ENCODE measurements at places on chromosomes 7 and 10. TPM values are rescaled to one million over a fixed set of nuclear protein-coding genes. Genes with fewer than 3 reads are reported as not detected.

DNA sequence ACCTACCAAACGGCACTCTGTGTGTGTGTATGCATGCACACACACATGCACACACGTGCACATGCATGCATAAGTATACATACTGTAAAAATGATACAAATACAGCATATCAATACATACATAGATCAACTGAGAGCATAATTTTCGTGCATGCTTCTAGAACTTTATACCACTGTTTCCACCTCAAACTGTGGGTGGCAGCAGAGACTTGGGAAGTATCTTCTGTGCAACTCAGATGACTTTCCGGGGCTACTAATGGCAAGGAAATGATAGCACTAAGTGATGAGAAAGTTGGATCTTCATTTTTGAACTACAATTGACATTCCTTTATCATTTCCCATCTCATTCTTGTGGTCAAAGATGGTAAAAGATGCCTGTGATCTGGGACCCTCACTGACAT lies 570.7 kb downstream of the REEP3 start:
- no peak for DNase-seq
- H3K27ac ChIP-seq: no peak overlapping the region
- H3K27me3 ChIP-seq: no peaks in the 10 kb centered on the region
- H3K4me3 ChIP-seq: no peak overlapping the region
- no peaks in the 10 kb centered on the region for H3K36me3 ChIP-seq
- no peaks in the 10 kb centered on the region for H3K4me1 ChIP-seq

- no peak for DNase-seq
- H3K4me1 ChIP-seq: peaks cover 47% of the 10 kb centered on the region
Measured at GRCh38 chr7:130923930-130924329, 189.9 kb upstream of the KLF14 start.

DNA sequence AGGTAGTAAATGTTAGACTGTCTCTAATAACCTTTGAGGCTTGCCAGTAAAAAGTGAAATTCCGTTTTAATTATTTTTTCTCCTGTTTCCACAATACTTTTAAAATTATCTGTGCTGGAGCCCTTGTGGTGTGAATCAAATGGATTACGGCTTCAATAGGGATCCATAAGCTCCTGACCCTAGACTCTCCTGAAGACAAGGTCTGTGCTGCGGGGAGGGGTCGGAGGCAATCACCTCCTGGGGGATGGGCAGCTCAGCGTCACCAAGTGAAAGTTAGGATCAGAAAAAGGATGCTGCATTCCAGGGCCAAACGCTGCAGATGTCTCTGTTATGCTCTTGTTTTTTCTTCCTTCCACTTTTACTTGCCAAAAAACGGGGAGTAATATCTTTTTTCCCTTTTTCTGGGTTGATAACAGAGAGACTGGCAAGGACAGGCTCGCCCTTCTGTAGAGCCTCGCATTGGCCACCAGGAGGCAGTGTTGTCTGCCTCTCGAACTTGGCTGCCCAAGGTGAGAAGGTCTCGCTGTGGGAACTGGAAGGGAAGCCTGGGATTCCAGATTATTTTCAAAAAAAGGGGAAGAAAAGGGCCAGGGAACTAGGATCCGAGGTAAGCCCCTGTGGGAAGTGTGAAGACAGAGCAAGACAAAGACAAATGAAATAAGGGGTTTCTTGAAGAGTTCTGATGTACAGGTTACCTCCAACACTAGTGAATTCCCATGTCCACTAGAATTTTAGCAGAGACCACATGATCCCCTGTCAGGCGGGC lies 621.9 kb downstream of the ACTR3B start:
- no peaks in the 10 kb centered on the region for H3K27me3 ChIP-seq
- H3K36me3 ChIP-seq: no peaks in the 10 kb centered on the region
- H3K27ac ChIP-seq: no peak overlapping the region
- H3K4me1 ChIP-seq: no peaks in the 10 kb centered on the region

Gene OPALIN
- total RNA-seq: not detected

Gene FOXI2
- not detected for total RNA-seq

Gene PDZD7
- total RNA-seq: 2.2 TPM

Measured in astrocyte (in vitro differentiated cells and primary cell).